GM06990 (cell line): ENCODE measurements at places on chromosomes 16 and 17.

- no peak for DNase-seq
Measured at GRCh38 chr17:73759324-73759723, 115.1 kb upstream of the SDK2 start.

GRCh38 chr17:74161503-74161875, 42.0 kb upstream of the RPL38 start:
- DNase-seq: no peak

GRCh38 chr17:57956291-57957119, 1.3 kb upstream of the CUEDC1 start:
- DNase-seq: peak; percentile 58

DNA sequence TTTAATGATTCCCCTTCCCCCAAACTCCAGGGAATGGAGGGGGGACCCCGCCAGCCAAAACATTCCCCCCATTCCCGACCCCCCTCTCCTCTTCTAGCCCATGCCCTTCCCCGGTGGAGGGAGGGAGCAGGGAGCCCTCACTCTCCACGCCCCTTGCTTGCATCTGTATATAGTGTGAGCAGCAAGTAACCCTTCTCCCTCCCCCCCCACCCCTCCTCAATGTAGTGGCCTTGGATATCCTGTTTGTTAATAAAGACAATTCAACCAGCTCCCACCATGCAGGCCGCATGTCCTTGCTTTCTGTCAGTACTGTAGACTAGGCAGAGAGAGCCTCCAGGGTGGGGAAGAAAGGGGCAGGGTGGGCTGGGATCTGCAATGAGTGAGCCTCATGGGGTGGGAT, 1.6 kb upstream of the C17orf107 start:
- DNase-seq: no peak

DNA sequence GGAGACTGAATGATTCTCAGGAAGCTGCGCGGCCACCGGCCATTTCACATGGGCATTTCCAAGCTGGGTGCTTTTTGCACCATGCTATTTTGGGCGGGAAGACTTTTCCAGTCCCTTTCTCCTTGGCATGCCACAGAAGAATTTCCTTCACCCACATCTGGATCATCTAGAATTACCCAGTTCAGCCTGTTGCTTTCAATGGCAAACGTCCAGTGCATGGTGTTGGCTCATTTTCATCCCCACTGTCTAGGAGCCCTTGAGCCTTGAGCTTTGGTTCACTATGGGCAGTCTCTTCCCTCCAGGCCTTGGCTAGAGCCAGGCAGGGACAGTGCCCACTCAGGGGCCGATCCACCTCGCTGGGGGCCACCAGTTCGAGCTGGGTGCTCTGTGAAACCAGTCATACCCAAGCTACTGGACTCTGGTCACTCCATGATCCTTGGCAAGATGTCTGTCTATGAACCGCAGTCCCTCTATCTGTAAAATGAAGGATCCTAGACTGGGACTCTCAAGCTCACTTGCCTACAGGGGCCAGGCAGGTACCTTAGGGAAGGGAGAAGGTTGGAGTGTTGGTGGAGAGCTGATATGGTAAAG, 71.1 kb downstream of the CYLD start:
- no peak for DNase-seq

DNA sequence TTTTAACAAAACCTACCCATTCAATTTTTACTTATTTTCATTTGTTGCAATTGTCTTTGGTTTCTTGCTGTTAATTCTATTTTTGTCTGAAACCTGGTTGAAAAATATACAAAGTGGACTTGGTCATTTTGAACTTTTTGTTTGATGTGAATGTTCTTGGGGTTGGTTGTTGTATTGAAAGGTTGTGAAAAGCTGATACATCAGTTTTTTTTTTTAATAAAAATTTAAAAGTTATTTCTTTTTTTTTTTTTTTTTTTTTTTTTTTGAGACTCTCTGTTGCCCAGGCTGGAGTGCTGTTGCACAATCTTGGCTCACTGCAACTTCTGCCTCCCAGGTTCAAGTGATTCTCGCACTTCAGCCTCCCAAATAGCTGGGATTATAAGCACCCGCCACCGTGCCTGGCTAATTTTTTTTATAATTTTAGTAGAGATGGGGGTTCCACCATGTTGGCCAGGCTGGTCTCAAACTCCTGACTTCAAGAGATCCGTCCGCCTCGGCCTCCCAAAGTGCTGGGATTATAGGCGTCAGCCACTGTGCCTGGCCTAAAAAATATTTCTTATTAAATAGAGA, 28.9 kb downstream of the WIPF2 start:
- DNase-seq: no peak

DNA sequence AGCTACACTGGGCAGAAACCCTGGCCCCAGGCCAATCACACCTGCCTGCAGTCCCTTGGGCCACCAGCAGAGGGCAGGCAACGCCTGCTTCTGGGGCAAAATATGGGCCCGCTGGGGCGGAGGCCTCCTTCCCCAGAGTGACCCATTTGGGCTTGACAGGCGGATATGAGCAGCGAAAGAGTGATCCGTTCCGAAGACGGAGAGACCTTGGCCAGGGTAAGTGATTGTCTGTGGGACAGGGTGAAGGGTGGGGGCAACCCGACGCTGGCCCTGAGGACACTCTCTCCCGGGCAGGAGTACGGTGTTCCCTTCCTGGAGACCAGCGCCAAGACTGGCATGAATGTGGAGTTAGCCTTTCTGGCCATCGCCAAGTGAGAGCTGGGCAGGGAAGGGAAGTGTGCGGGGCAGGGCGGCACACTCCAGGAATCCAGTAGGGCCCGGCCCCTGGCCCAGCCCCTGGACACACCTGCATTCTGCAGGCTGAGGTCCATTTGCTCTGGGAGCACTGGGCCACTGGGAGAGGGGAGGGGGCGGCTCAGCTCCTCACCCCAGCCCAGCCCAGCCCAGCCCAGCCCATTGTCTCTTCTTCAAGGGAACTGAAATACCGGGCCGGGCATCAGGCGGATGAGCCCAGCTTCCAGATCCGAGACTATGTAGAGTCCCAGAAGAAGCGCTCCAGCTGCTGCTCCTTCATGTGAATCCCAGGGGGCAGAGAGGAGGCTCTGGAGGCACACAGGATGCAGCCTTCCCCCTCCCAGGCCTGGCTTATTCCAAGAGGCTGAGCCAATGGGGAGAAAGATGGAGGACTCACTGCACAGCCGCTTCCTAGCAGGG, 3.5 kb upstream of the NHERF1 start:
- peak; percentile 73 for DNase-seq

DNA sequence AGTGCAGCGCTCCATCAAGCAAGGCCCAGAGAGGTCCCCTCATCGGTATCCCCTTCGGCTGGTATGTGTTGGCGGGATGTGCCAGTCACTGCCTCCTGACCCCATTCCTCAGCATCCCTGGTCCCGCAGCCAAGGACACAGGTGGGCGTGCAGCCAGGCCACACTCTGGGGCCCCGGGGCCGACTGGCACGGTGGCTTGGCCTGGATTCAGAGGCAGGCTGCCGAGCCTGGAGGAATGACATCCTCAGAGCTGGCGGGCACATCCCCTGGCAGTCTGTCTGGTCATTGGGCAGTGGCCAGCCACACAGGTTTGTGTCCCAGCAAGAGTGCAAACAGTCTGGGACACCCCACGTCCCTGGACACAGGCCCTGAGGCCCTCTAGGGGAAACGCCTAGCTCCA, 111.1 kb downstream of the SDK2 start:
- DNase-seq: no peak

GRCh38 chr16:34078691-34079090, 619.3 kb downstream of the TP53TG3F start:
- no peak for DNase-seq

DNA sequence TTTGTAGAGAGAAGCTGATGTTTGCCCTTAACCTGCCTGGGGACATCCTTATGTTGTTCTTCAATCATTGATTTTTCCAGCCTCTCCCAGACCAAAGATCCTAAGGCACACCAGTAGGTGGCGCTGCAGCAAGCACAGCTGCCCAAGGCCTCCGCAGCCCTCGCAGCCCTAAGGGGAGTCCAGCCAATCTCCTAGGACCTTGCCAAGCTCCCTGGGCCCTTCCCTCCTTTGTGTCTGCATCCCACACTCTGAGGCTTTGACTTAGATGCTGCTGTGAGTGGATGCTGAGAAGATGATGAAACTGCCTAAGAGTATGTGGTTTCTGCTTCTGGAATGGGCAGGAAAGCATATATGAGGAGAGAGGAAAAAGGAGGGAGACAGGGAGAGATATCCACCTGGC, 47.1 kb downstream of the SPACA3 start:
- DNase-seq: no peak

GRCh38 chr16:27470567-27471431, 68.8 kb downstream of the IL21R start:
- no peak for DNase-seq

DNA sequence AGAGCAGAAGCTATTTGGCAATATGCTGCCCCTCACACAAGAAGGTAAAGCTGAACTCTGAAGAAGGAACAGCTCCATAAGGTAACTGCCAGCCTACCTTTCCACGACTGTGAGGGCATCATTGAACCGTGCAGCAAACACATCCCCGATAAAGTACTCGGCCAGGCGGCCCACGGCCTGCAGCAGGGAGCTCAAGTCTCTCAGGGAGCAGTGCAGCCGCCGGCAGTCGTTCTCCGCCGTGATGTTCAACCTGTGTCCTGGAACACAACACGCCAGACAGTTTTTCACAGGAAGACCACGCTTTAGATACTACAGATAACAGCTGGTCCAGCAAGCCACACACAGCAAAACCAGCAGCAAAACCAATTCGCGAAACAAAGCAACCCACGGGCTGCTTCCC, 62.1 kb upstream of the GSG1L start:
- no peak for DNase-seq

GRCh38 chr17:29474297-29474696, 84.1 kb downstream of the TAOK1 start:
- DNase-seq: no peak

DNA sequence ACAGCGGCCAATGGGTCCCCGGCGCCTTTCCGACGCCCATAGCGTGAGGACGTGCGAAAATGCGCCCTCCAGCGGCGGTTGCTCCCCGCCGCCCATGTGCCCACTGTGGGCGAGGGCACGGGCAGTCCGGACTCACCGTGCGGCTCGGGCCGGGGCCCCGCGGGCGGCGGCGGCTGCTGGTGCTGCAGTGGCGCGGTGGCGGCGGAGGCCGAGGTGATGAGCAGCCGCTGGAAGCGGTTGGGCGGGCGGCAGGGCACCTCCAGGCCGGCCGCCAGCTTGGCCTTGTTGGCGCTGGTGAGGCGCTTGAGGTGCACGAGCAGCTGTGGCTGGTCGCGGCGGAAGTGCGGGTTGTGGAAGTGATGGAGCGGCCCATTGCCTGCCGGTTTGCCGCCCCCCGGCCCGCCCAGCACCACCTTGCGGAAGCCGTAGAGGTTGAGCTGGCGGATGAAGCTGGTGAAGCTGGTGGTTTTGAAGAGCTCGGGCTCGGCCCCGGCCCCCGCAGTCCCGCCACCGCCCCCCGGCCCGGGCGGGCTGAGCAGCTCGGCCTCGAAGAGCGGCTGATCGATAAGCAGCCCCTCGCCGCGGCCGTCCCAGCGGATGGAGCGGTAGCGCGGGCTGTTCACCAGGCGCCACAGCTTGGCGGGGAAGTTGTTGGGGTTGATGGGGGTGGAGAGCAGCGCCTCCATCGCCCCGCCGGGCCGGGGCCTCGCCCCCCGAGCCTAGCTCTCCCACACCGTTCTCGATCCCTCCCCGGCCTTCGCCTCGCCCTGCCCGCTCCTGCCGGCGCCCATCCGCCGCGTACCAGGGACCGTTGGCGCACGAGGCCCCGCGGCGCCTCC, at the start of gene HSF5:
TSS of gene HSF5 (minus strand) at position 820 of the 839 bp plus-strand sequence. CDS start at position 686, 134 bp downstream.
- peak; percentile 56 for DNase-seq

DNA sequence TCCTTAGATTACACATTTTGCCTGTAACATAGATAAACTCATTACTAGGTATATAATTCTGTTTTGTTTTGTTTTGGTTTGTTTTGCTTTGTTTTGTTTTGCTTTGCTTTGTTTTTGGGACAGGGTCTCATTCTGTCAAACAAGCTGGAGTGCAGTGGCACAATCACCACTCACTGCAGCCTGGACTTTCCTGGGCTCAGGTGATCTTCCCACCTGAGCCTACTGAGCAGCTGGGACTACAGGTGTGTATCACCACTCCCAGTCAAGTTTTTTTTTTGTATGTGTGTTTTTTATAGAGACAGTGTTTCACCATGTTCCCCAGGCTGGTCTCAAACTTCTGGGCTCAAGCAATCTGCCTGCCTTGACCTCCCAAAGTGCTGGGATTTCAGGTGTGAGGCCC, 1.3 kb upstream of the CCL4L2 start:
- DNase-seq: no peak

DNA sequence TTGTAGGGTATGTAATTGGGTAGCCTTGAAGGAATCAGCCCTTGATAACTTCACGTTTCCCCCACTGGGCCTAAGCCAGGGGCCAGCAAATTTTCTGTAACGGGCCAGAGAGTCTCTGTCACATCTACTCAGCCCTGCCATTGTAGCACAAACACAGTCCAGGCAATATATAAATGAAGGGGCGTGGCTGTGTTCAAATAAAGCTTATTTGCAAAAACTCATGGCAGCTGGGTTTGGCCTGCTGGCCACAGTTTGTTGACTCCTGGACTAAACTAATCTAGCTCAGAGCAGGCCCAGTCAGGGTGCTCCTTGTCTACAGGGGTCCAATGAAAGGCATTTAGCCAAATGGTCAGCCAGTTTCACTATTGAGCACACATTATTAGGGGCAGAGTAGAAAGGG, 141.6 kb downstream of the CCDC182 start:
- no peak for DNase-seq

DNA sequence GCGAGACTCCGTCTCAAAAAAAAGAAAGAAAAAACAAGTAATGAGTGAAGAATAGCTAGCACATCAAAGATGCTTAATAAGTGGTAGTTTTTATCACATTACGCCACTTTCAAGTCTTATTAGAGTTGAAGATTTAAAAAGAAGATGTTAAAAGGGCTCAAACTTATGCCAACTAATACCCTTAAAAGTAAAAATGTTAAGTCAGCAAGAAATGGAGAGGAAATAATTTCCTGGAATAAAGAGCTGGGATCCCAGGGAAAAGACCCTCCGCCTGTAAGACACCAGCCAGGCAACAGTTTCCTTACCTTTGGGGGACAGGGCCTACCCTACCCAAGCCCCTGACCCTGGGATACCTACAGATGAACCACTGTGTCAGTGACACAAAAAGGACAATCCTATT, 3.6 kb downstream of the XPO6 start:
- DNase-seq: no peak

GRCh38 chr17:17928398-17929287, 43.6 kb downstream of the TOM1L2 start:
- DNase-seq: no peak

- DNase-seq: no peak
Measured at GRCh38 chr16:23072769-23073549, 76.3 kb downstream of the USP31 start.

GRCh38 chr16:6309271-6309670, 1023.4 kb upstream of the RBFOX1 start:
- DNase-seq: no peak

DNA sequence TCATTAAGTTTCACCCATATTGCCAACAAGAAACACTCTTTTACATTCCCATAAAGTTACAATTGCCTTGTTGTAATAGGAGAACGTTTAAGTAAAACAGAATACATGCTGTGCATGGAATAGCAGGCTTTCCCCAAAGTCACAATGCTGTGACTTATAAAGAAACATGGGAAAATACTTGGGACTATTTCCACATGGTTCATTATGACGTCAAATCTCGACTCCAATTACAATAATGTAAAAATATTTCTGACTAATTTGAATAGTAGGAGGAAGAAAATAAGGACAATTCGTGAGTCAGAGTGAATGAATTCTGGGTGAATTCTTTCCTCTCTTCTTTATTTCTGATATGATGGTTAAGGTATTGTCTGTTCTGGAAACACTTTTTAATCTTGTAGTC, 52.8 kb downstream of the CDH11 start:
- DNase-seq: no peak

GRCh38 chr17:75315541-75316243, 26.5 kb upstream of the SLC25A19 start:
- DNase-seq: peak; percentile 78
